Mesothelial cell of epicardium (in vitro differentiated cells): ENCODE measurements at places on chromosomes 16 and 17.

DNA sequence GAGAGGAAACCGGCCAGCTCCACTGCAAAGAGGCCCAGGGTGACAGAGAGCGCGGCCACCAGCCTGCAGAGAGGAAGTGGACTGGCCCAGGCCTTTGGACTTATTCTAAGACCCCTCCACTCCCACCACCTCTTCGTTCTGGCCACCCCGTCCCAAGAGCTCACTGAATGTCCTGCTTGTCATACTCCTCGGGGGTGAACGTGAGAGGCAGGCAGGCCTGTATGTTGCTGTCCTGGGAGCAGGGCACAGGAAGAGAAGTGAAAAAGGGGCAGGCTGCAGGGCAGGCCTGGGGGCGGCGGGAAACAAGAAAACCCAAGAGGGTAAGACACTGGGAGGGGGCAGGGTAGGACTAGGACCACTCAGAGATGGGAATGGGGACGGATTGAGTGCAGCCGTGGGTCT is 384 bp downstream of the TMEM107 start:
- H3K36me3 ChIP-seq, result no peaks in the 10 kb centered on the region
- DNase-seq, result no peak
- peak overlapping the region; percentile 88 for H3K4me3 ChIP-seq
- H3K27ac ChIP-seq, result peak overlapping the region; percentile 89
- H3K4me1 ChIP-seq, result peaks cover 34% of the 10 kb centered on the region

- no peak for DNase-seq
- no peak overlapping the region for H3K27ac ChIP-seq
- H3K27me3 ChIP-seq, result peaks cover 15% of the 10 kb centered on the region
- no peaks in the 10 kb centered on the region for H3K36me3 ChIP-seq
- no peak overlapping the region for H3K4me3 ChIP-seq
Observed at GRCh38 chr16:3259836-3260235, 3.4 kb upstream of the MEFV start.

DNA sequence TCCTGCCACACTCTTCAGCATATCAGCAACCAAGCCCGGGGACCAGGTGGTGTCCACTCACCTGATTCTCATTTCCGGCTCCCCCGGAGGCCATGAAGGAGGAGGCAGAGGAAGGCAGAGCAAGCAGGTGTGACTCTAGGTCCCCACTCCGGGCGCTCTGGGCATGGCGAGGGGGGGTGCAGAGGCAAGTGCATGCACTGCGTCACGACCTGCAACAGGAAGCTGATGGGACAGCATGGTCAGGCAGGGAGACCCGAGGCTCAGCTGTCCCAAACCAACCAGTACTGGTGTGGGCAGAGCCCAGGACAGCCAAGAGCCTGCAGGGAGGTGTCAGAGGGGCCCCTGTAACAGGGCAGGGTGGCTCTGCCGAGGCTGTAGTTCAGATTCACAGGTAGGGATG is 2.1 kb upstream of the ENGASE start:
- no peak overlapping the region for H3K27ac ChIP-seq
- no peak for DNase-seq
- H3K4me3 ChIP-seq, result no peak overlapping the region

- peak overlapping the region; percentile 97 for H3K27ac ChIP-seq
- peaks cover 37% of the 10 kb centered on the region for H3K4me1 ChIP-seq
- H3K36me3 ChIP-seq, result peaks cover 3% of the 10 kb centered on the region
- no peaks in the 10 kb centered on the region for H3K27me3 ChIP-seq
Observed at GRCh38 chr17:42459801-42460281, 1.2 kb downstream of the ATP6V0A1 start.

- H3K27ac ChIP-seq, result no peak overlapping the region
- H3K36me3 ChIP-seq, result peaks cover 3% of the 10 kb centered on the region
- H3K4me1 ChIP-seq, result peaks cover 5% of the 10 kb centered on the region
- H3K4me3 ChIP-seq, result no peak overlapping the region
- H3K27me3 ChIP-seq, result no peaks in the 10 kb centered on the region
- no peak for DNase-seq
Observed at GRCh38 chr17:42268236-42268635, 8.0 kb downstream of the STAT5B start.

- H3K4me1 ChIP-seq, result no peaks in the 10 kb centered on the region
- no peaks in the 10 kb centered on the region for H3K27me3 ChIP-seq
- no peak for DNase-seq
Observed at GRCh38 chr16:12544477-12545296, 259.0 kb downstream of the CPPED1 start.

DNA sequence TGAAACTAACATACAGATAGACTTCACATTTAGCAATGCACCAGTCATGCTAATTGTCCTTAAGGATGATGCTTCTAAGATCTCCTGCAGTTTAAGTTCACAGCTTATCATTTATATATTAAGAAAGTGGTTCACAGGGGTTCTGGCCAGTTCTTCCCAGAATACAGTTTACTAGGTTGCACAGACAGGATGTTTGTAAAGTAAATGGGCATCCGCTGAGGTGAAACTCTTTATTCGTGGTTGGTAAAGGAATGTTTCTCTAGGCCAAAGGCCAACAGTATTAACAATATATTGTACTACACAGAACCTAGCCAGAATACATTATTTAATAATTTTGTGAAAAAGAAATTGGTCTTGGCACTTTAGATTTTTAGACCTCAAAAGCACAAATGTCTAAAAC is 1427.3 kb downstream of the CDH8 start:
- no peaks in the 10 kb centered on the region for H3K4me1 ChIP-seq
- no peak overlapping the region for H3K4me3 ChIP-seq
- H3K27me3 ChIP-seq, result no peaks in the 10 kb centered on the region
- no peak overlapping the region for H3K27ac ChIP-seq
- no peak for DNase-seq

GRCh38 chr17:38420518-38420917 is 7.7 kb upstream of the ARHGAP23 start:
- peaks cover 34% of the 10 kb centered on the region for H3K27me3 ChIP-seq
- peak overlapping the region; percentile 6 for H3K4me3 ChIP-seq
- H3K27ac ChIP-seq, result no peak overlapping the region
- H3K4me1 ChIP-seq, result peaks cover 51% of the 10 kb centered on the region

DNA sequence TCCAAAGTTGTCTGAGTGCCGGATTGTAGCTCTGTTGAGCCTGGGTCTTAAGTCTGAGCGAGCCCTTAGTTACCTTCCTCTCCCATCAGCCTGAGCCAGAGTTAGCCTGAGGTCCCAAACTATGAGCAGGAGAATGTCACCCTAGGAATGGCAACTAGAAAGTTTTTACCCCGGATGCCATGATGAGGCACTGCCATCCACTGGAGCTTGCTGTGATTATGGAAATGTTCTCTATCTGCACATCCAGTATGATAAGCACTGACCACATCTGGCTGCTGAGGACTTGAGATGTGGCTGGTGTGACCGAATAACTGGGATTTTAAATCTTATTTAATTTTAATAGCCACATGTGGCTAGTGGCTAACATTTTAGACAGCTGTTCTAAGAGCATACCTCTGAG is 550.0 kb downstream of the CDH13 start:
- no peaks in the 10 kb centered on the region for H3K36me3 ChIP-seq
- H3K4me1 ChIP-seq, result no peaks in the 10 kb centered on the region
- H3K27ac ChIP-seq, result no peak overlapping the region
- peaks cover 2% of the 10 kb centered on the region for H3K27me3 ChIP-seq
- DNase-seq, result no peak

DNA sequence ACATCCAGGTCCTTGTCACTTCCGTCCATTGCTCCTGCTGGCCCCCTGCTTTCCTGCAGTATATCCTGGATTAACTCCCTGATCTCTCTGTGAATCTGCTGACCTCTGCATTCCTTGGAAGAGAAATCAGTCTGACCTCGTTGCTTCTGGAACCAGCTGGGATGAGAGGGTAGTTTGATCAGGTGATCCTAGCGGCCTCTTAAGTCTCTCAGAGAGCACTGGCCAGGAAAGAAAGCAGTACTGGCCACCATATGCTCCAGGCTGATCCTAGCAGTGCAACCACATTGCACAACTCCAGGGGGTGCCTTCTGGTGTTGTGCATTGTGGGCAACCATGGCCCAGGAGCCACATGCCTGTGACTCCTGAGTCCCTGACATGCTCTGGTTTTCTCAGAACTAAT is 79.2 kb downstream of the ARHGAP23 start:
- H3K36me3 ChIP-seq, result peaks cover 6% of the 10 kb centered on the region
- no peak for DNase-seq
- H3K27me3 ChIP-seq, result peaks cover 18% of the 10 kb centered on the region
- no peak overlapping the region for H3K27ac ChIP-seq
- peaks cover 27% of the 10 kb centered on the region for H3K4me1 ChIP-seq
